ENCODE measurements at places on chromosomes 2 and 18.

- DNase-seq: peak; percentile 7
These were observed 411.7 kb downstream of the DSEL start for GRCh38 chr18:67104700-67105284.

DNA sequence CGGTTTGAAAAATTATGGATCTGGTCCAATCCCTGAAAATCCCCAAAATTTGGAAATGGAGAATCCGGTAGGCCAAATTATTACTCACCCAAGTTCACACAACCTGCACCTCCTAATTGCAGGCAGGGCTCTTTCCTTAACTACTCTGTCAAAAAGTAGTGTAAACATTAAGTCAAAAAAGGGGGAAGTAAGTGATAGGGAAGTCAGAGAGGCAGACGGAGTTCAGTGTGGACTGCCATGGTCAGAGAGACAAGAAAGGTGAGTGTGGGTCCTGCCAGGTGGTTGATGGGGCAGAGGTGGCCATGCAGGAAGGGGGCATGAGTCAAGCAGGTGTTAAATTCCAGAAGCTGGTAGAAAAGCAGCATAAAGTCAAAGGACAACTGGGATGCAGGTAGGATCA lies 104.7 kb upstream of the STPG4 start:
- no peak for DNase-seq

DNA sequence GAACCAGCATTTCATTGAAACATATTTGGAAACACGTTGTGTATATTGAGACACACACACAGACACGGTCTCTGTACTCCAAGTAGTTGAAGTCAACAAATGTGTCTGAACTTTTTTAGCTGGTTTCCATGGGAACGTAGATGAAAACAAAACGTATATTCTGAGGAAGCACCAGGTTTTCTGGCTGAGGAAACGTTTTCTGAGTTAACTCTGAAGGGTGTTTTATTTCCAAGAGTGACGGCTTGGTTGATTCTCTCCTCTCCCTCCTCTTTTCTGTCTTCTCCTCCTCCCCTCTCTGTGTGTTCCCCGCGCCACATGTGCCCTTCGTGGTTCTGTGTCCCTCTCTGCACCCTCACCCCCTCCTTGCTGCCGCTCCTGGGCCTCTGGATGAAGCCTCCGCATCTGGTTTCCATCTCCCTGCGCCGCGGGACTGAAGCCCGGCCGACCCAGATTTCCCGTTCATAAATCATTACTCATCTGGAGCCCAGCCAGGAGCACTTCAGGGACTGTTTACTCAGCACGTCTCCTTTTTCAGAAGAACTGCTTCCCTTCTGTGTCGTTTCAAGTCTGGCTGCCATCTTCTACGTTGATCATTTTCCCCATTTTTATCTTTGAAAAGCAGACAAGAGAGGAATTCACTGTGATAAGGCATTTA lies 122.7 kb downstream of the COL6A3 start:
- peak; percentile 22 for DNase-seq

DNA sequence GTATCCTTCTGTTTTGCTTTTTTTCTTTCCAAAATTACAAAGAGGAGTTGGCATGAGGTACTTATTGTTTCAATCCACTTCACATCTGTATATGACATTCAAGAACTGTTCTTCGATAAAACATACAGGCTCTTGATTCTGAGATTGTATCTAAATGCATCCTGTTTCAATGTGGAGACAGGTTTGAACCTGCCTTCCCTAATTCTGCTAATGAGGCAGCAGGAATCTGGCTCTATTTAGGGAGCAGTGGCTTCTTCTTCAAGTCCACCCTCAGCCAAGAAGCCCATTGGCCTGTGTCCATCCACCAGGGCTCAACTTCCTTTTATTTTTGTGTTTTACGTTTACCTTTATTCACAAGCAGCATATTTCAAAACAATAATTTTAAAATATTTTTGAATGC lies 84.8 kb upstream of the PIK3C3 start:
- no peak for DNase-seq

GRCh38 chr2:121257480-121257840 lies 27.5 kb downstream of the TFCP2L1 start:
- no peak for DNase-seq

DNA sequence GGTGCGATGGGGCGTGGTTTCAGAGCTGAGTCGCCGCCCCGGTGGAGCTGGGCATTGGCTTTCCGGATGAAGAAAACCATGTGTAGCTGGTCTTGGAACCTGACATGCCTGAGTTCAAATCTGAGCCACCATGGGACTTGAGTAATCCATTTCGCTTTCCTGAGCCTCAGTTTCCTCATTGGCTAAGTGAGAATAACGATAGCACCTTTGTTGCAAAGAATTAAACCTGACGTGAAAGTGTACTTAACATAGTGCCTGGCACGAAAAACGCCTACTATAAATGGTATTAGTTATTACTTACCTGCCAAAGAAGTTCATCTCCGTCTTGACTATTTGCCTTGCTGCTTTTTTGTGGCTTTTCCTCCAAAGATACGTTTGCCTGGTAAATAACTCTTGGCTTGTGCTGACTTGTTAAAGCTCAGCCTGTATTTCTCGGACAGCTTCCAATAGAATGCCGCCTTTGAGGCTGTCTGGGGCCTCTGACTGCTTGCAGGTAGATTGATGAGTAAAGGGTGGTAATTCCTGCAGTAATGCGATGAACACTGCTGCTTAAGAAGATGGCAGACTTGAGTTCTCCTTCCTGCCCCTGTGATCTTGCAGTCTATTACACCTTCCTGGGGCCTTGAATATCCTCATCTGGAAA lies 1.3 kb downstream of the CDCA7 start:
- DNase-seq: no peak

GRCh38 chr2:234633581-234634230 lies 136.8 kb upstream of the ARL4C start:
- DNase-seq: no peak

- no peak for DNase-seq
These were observed 834.3 kb downstream of the LRRTM4 start for GRCh38 chr2:76687923-76688322.

DNA sequence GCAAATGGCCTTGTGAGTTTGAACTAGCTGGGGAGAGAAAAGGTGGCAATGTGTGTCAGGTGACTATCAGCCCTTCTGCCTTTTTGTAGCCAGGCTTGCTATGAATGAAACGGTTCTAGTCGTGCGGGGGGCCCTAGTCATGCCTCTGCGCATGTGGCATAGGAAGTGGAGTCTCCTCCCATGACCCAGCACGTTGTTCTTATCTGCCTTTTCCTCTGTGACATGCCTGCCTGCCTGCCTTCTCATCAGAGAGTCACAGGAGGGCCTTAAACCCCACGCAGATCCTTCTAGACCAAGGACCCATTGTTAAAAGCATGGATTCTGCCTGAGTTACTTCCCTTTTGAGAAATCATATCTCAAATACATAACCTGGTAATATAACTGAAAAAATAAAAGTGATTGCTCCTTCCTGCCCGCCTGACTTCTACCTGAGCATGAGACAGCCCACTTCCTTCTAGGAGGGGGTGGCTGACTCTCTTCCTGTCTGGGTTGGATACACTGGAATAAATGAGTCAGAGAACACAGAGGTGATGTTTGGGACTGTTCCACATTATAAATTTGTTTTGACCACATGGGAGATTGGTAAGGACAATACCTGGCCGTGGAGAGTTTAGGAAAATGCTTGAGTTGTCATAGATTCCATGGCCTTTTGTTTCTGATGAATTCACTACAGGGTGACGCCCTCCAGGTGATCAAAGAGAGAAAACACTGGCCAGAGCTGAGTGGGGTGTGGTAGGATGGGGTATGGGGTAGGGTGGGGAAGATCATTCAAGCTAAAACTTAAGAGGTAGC lies 49.8 kb downstream of the FBLN7 start:
- DNase-seq: peak; percentile 73

DNA sequence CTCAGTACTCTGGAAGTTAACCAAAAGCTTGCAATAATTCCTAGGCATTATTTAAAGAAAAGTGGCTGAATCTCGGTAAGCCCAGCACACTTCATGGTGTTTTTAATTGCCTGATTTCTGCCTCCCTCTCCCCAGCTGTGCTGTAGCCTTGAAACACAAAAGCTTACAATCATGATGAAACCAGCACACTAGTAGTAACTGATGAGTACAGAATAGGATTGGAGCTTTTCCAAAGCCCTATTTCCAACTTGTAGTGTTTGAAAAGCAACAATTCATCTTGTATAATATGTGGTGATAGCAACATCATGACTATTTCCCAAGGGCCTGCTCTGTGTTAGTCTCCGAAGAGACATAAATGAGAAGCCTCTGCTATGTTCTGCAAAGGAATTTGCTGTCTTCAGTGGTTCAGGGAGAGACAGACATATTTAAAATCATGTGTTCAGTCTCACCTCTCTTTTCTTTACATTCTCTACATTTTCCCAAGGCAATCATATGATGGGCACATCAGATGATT lies 1015.0 kb downstream of the BCL11A start:
- no peak for DNase-seq

- DNase-seq: no peak
These were observed 327.6 kb downstream of the NCKAP5 start for GRCh38 chr2:133240491-133241223.

GRCh38 chr2:188813857-188814256 lies 160.3 kb upstream of the COL3A1 start:
- DNase-seq: no peak

DNA sequence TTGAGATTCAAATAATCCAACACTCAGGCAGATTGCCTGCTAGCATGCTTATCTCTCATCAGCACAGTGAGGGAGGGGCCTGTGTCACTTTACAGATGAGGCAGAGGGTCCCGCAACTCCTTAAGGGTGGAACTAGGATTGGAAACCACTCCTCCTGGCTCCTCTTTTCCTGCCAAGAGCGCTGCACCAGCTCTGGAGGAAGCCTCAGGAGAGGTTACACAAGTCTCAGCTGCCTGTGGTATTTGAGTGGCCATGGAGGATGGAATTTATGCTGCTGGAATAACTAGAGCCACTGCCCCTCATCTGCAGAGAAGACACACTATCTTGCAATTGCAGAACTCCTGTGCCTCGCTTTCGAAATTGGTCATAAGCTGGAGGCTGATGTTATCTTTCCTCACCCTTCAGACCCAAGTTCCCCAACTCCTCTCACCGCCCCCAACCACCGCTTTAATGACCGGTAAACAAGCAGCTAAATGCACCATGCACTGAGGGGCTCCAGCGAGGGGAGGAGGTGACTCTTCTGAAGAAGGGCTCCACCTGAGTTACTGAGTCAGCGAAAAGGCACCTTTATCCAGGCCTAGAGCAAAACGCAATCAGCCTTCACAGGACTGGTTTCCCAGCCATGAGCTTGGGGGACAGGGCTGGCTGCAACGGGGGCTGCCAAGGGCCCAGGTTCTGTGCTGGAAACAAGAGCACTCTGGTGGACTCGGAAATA lies 245.8 kb downstream of the SOX11 start:
- DNase-seq: no peak

GRCh38 chr2:218005486-218005885 lies 2.7 kb upstream of the TNS1 start:
- no peak for DNase-seq

DNA sequence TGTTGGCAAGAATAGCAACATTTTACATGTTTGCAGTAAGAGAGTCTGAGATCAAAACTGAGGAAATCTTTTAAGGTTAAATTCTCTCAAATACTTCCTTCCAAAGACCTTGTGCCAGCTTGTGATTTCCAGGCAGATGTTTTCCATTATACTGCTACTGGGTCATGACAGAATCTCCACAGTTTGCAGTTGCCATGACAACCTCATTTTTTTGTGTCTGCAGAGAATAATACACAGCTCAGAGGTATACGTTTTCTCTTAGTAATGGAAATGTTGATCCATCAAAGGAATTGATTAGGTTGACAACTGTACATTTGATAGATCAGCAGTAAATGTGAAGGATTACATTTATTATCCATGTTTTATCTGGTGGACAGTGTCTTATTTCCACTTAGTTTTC lies 29.1 kb upstream of the CSRNP3 start:
- no peak for DNase-seq

GRCh38 chr2:48442610-48443360 lies 87.2 kb upstream of the STON1 start:
- no peak for DNase-seq

DNA sequence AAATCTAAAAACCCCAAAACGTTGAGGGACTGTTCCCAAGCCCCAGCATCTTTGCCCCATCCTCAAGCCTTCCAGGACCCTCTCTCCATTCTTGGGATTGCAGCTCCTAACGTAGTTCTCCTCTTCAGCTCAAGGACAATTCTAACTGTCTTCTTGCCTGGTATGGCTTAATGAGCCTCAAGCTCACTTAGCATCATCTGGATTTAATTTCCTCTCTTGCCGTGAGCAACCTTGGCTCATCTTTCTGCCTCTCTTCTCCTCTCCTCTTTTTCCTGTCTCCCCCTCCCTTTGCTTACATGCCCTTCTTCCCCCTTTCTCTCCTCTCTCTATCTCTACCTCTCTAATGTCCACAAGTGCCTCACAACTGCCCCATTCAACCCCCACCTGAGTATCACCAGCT lies 44.2 kb downstream of the TACR1 start:
- no peak for DNase-seq

GRCh38 chr2:28389399-28390240 lies 3.0 kb upstream of the FOSL2 start:
- DNase-seq: no peak

GRCh38 chr2:199462956-199463692 lies 5.4 kb upstream of the SATB2 start:
- no peak for DNase-seq

DNA sequence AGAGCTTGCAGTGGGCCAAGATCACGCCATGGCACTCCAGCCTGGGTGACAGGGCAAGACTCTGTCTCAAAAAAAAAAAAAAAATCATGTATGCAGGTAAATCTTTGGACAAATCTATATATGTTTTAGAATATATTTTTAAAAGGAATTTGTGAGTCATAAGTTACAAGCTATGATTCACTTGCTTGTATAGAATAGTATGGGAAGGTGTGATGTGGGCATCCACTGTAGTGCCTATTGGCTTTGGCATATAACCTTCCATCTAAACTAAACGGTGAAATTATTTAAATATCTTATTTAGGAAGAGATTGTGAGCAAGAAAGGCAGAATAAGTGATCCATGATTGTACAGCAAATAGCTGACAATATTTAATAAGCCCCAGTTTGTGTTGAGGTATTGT lies 261.1 kb downstream of the GALNT13 start:
- DNase-seq: no peak

GRCh38 chr2:12284487-12284886 lies 432.2 kb upstream of the TRIB2 start:
- no peak for DNase-seq

Data from activated T-cell treated with anti-CD3 and anti-CD28 coated beads for 24 hours (primary cell).